Stimulated activated memory B cell treated with anti-CD40 and anti-IgM and Interleukin-4, amounts not matched to agents 10 μg/mL and 1 μg/mL and 100 μg/mL, for 72 hours (primary cell): ENCODE measurements at places on chromosomes 7 and 10.

GRCh38 chr10:132571650-132572544 lies 34.3 kb downstream of the INPP5A start:
- ATAC-seq, result peak; percentile 89

GRCh38 chr7:48041653-48041970 lies 6.3 kb downstream of the C7orf57 start:
- ATAC-seq, result no peak

GRCh38 chr7:114468844-114469243 lies 54.2 kb downstream of the FOXP2 start:
- no peak for ATAC-seq

DNA sequence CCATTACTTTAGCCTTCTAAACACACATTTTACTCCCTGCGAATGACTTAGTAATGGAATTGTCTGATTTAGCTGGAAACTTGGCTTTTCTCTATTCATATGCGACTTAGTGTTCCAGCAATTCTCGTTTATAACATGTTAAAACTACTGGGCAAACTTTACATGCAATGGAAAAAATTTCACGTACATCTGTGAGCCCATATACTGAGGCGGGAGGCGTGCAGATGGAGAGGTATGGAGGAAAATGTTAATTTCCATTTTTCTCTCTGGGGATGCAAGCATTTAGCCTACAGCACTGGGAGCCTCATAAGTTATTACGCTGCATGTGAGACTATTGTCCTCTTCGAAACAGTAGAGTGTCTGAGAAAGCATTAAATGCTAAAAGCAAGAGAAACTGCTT lies 591.5 kb upstream of the ANKRD30A start:
- ATAC-seq, result no peak

GRCh38 chr7:111633878-111634277 lies 71.6 kb upstream of the IMMP2L start:
- ATAC-seq, result no peak

- ATAC-seq, result peak; percentile 72
Observed at GRCh38 chr7:7181519-7182155, 707 bp upstream of the C1GALT1 start.

- ATAC-seq, result no peak
Observed at GRCh38 chr10:73076360-73077183, 20.1 kb downstream of the P4HA1 start.

GRCh38 chr10:23870651-23871610 lies 338.0 kb upstream of the KIAA1217 start:
- ATAC-seq, result no peak

GRCh38 chr7:132655131-132655727 lies 79.0 kb upstream of the PLXNA4 start:
- ATAC-seq, result peak; percentile 4

GRCh38 chr7:151148319-151149259 lies 18.9 kb downstream of the GBX1 start:
- no peak for ATAC-seq

GRCh38 chr10:104033401-104033930 lies 52.2 kb downstream of the COL17A1 start:
- ATAC-seq, result no peak

GRCh38 chr7:148694631-148695030 lies 4.1 kb upstream of the CUL1 start:
- ATAC-seq, result no peak

DNA sequence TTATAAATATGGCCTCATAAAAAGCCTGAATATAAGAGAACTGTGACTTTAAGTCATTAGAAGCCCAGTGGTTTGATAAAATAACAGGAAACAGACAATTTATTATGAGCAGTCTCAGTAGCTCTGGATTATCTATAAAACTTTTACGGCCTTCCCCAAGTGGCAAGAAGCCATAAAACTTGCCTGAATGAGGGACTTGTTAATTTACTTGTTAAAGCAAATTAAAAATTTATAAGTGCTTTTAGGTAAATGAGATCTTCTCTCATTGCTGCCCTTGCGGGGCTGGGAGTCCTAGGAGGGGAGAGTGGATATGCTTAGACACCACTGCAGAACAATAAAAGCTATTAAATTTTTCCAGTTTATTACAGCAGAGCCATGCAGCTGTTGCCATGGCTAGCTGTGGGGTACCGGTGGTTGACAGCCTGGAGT lies 499.9 kb downstream of the AUTS2 start:
- ATAC-seq, result no peak

DNA sequence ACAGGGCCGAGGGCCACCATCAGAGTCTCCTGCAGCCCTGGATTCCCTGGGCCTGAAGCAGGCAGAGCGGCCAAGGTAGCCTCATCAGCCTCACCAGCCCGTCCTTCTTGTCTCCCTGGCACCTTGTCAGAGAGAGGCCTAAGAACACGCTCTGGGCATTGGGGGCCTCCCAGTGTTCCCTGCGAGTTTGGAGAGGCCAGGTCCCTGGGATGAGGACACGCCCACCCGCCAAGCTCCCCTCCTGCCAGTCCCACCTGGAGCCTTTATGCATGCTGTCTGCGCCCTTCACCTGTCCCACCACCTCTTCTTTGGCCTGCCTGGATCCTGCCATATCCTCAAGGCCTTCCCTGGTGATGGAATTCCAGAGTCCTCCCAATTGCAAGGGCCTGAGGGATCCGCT lies 69.2 kb downstream of the LHPP start:
- no peak for ATAC-seq

GRCh38 chr7:128178611-128179010 lies 62.5 kb upstream of the LEP start:
- peak; percentile 98 for ATAC-seq

GRCh38 chr10:101053516-101053915 lies 8.3 kb upstream of the KAZALD1 start:
- ATAC-seq, result no peak

DNA sequence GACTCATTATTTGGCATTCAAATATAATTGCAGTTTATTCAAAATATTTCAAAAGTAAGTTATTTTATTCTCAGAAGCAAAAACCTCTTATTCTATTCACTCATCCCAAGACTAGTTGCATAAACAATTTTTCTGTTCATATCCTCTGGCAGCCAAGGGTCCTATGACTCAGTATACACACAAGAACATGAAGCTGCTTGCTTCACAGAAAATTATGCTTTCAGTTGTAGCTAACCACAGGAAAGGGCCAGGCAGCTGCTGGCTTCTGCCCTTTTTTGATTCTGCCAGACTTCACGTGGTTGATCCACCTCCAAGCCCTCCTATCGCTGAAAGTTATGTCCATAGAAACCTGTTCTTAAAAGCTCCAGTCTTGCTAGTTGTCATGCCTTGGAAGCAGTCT lies 108.8 kb downstream of the ABCA13 start:
- peak; percentile 31 for ATAC-seq

- no peak for ATAC-seq
Observed at GRCh38 chr7:80411621-80412020, 100.2 kb downstream of the GNAT3 start.

DNA sequence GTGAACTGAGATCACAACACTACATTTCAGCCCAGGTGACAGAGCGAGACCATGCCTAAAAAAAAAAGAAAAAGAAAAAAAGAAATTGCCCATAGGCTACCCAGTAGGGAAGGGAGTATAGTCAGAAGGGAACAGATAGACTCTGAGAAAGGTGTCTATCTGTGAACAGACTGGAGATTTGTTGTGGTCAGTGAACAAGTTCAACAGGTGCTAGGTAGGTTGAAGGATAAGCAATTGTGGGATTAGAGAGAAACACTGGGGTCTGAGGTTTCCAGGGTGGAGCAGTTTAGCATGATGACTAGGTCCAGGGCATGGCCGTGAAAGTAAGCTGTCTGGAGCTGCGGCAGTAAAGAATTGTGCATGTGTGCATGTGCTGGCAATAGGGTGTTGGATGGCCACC lies 6.9 kb downstream of the LRGUK start:
- no peak for ATAC-seq

- ATAC-seq, result peak; percentile 95
Observed at GRCh38 chr7:143205560-143206293, 16.1 kb upstream of the TAS2R40 start.

GRCh38 chr10:118238573-118239235 lies 103.4 kb downstream of the FAM204A start:
- no peak for ATAC-seq

GRCh38 chr7:1160670-1161021 lies 650 bp upstream of the ZFAND2A start:
- peak; percentile 45 for ATAC-seq

GRCh38 chr10:32332299-32332750 lies 14.6 kb downstream of the EPC1 start:
- peak; percentile 100 for ATAC-seq

- ATAC-seq, result no peak
Observed at GRCh38 chr10:127997271-127997670, 90.4 kb downstream of the PTPRE start.

GRCh38 chr10:103452506-103453230 lies 498 bp upstream of the CALHM2 start:
- ATAC-seq, result no peak

DNA sequence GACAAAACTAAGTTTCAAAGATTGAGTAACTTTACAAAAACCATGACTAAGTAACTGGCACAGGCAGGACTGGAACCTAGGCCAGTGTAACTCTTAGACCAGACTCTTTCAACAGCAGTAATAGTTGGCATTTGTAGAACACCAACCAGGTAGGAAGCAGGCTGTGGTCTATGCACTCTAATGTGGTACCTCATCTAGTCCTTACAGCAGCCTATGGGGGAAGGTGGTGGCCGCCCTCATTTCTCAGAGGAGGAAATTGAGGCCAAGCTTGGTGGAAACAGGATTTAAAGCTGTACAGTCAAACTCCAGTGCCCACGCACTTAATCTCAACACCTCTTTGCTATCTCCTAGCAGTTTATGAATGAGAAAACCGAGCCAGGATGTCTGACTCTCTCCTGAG lies 165.4 kb upstream of the LRGUK start:
- ATAC-seq, result no peak

GRCh38 chr7:80826520-80827238 lies 92.2 kb downstream of the SEMA3C start:
- ATAC-seq, result no peak

DNA sequence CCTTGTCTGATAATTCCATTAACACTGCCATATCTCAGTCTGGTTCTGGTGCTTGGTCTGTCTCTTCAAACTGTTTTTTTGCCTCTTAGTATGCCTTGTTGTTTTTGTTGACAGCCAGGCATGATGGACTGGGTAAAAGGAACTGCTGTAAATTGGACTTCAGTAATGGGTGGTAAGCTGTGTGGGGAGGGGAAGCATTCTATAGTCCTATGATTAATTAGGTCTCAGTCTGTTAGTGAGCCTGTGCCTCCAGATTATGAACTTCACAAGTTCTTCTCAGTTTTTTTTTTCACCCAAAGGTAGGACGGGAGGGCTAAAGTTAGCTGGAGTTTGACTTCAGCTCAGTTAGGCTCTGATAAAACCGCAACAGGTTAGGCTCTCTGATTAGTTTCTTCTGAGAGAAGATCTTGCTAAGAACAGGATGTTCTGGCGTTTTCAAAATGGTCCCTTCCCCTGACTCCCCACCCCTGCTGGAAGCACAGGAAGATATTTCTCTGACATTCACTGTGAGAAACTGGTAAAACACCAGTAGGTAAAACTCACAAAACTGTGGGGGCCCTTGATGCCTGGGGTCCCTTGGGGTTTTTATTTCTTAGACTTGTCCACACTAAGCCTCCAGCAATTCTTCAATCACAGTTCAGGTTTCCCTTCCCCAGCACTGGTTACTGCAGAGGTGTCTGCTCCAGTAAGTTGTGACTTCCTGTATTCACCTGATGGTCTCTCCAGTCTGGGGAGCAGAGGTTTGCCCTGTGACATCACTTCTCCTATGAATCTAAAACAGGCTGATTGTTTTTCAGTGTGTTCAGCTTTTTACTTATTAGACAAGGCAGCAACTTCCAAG lies 43.3 kb upstream of the CCDC71L start:
- peak; percentile 55 for ATAC-seq

DNA sequence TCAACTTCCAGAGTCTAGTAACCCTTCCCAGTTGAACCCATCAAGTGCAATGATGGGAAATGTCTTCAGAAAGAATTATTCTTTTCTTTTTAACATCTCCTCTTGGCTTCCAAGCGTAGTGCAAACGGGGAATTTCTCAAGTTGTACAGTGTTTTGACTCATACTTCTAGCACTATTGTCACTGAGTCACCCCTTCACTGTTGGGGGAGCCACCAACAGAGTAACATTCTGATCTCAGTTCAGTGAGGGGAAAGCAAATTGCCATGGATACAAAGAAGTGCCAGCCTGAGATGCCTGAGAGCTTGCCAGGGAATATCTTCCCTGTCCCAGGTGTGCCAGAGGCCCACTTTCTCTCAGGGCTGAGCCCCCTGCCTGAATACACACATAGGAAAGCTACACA lies 31.0 kb downstream of the CYP3A5 start:
- ATAC-seq, result no peak

- no peak for ATAC-seq
Observed at GRCh38 chr10:110651044-110651958, 7.2 kb downstream of the RBM20 start.

DNA sequence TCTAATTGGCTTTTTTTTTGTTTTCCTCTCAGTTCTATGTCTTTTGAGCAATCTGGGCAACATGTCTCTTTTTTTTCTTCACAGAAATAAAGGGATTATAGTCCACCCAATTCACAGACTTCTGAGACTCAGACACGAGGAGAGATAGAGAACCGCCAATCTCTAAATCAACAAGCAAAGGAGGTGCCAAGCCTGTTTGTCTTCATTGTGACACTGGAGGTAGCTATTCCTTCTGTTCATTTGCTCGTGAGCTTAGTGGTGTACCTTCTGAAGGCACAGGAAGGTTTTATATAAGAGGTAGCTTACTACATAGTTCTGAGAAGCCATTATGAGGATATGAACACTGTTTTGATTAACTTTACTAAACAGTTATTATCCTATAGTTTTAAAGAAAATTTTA lies 6.1 kb downstream of the EPHB6 start:
- ATAC-seq, result no peak

DNA sequence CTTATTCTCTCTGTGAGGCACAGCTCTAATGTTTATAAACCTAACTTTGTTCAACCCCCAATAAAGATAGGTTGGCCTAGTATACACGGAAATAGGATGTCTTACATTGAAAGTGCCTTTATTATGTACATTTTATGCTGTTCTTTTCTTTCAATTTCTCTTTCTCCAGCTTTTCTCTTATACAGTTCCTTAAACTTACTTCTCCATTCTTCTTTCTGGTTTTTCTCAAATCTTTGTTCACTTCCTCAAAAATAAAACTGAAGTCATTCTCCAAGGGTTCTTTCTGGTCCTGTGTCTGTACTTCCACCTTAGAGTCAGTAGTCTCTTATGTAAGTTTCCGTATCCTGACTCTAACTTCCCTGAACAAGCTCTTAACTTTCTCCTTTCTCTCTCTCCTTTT lies 29.2 kb upstream of the NAMPT start:
- peak; percentile 62 for ATAC-seq

GRCh38 chr7:152035817-152036216 lies 10.3 kb downstream of the GALNT11 start:
- ATAC-seq, result no peak

GRCh38 chr10:29245476-29245875 lies 43.4 kb upstream of the LYZL1 start:
- no peak for ATAC-seq

- ATAC-seq, result peak; percentile 71
Observed at GRCh38 chr7:47568547-47568946, 13.4 kb downstream of the TNS3 start.

GRCh38 chr10:11144626-11145494 lies 127.2 kb downstream of the CELF2 start:
- ATAC-seq, result no peak
